ENCODE measurements at places on chromosomes 13 and 19.

- no peak for DNase-seq
These were observed 692 bp downstream of the RGS9BP start for GRCh38 chr19:32676186-32676894.

- DNase-seq, result no peak
These were observed 810.4 kb downstream of the DACH1 start for GRCh38 chr13:71056581-71056980.

DNA sequence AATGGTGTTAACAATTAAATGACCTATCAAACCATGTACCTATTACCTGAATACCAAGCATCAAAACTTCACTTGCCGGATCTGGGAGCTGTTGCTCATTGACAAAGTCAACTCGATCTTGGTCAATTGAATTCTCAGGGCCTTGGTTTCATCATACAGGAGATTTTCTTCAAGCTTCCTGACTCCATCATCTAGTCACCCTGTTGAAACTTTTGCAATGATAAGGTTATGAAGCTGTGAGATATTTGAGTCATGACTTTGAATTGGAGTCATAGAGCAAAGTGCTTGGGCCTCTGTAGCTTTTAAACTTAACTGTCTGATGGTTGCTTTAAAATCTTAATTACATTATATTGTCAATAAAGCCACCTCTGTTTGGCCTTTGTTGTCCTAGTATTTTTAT lies 260.9 kb downstream of the COG6 start:
- DNase-seq, result no peak

GRCh38 chr13:51801631-51802099 lies 2.3 kb downstream of the DHRS12 start:
- no peak for DNase-seq

- no peak for DNase-seq
These were observed 19.6 kb downstream of the SULT2B1 start for GRCh38 chr19:48571378-48572162.

DNA sequence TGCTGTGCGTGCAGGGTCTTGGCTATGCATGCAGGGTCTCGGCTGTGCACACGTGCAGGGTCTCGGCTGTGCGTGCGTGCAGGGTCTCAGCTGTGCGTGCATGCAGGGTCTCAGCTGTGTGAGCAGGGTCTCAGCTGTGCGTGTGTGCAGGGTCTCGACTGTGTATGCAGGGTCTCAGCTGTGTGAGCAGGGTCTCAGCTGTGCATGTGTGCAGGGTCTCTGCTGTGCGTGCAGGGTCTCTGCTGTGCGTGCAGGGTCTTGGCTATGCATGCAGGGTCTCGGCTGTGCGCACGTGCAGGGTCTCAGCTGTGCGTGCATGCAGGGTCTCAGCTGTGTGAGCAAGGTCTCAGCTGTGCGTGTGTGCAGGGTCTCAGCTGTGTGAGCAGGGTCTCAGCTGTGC lies 42.5 kb downstream of the RAB20 start:
- DNase-seq, result no peak

Measured in CD4-positive, alpha-beta T cell treated with Interleukin-4 for 1 hour (primary cell).